ENCODE measurements at places on chromosomes 5 and 9.

DNA sequence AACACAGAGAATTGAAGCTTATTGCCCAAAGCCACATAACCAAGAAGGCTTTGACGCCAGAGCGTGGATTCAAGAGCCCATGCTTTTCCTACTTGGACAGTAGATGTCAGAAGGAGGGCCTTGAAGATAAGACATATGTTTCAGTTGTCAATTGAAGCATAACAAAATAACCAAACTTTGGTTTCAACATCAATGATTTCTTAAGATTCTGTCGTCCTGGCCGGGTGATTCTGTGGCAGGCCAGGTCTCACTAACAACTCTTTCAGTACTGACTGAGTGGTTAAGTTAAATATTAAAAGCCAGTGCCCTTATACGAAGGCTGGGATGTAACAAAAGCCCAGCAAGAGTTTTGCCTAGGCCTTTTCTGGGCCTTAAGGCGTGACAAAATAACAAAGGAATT lies 94.0 kb downstream of the RCL1 start:
- no peak for DNase-seq

DNA sequence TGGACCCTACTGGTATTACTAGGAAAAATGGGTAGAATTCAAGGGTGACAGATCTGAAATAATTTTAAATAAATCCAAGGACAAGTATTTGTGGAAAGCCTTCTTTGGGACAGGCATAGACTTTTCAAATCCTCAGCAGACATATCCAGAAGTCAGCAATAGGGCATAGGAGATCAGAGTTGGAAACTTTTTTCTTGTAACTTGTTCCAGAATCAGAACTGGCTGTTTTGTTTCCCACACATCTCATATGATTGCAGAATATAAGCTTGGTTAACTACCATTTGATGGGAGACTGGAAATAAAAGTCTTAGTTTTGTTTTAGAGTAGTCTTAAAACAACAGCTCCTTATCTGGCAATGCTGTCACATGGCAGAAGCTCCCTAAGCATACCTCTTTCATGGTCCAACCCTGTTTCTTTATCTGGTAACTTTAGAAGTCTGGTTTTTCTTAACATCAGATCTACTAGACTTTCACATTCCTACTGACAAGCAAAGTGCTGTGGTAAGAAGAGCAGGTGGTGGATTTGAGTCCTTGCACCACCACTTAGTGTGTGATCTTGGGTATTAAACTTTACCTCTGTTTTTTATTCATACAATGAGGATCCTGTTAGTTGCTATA lies 25.1 kb downstream of the XRCC4 start:
- no peak for DNase-seq

DNA sequence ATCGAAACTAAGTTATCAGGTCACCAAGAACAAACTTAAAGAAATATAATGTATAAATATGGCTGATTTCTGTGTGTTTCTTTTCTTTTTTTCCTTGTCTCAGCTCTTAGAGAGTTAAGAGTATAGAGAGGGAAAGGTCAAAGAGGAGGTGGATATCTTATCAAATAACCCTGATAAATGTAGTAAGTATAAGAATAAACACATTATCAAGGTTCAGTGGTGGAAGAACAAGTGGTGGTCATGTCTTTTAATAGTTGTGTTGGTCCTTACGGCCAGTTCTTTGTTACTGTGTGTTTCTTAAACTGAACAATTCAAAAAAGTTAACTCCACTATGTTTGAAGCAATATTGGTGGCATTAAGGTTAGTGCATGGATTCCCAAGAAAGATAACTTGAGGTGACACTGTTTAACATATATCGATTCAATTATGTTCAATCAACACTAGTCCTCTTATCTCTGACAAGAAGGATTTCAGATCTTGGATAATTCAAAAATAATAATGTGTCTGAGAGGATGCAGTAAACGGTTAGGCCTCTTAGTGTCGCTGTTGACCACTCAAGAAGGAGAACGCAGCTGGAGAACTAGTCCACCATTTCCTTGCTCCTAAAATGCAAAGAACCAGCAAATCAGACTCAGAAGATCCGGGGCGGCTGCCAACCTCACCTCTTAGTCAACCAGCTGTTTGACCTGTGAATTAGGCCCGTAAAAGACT lies at the start of gene PCDHGA3:
TSS of gene PCDHGA3 (plus strand) at position 588 of the 711 bp plus-strand sequence. CDS start 205 bp downstream, outside the sequence.
- DNase-seq: no peak

DNA sequence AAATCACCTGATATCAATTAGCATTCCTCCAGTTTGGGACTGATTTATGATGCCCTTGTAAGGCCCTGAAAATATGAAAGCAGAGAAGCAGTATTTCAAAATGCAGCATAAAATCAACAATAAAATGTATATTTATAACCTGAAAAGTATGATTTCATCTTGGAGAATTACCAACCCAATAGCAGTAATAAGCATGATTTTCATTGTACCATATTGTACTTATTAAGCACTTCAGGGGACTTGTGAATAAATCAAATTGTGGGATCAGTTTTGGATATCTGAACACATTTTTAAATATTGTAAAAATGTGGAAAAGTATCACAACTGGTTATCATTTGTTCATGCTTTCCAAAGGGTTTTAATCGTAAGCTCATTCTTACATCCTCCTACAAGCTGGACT lies 250.8 kb downstream of the DMRT2 start:
- no peak for DNase-seq

GRCh38 chr5:151155775-151156506 lies 1.6 kb downstream of the ANXA6 start:
- DNase-seq: no peak

Data from stimulated activated CD8-positive, alpha-beta memory T cell treated with anti-CD3 and anti-CD28 coated beads, Interleukin-15, amount 100 ng/mL, for 4 hours (primary cell).